ENCODE measurements at places on chromosomes 1 and 21.

- no peak for DNase-seq
These were observed 103.6 kb upstream of the COL6A1 start for GRCh38 chr21:45877821-45878469.

- DNase-seq, result no peak
These were observed 308.0 kb downstream of the MATN1 start for GRCh38 chr1:30415171-30415940.

DNA sequence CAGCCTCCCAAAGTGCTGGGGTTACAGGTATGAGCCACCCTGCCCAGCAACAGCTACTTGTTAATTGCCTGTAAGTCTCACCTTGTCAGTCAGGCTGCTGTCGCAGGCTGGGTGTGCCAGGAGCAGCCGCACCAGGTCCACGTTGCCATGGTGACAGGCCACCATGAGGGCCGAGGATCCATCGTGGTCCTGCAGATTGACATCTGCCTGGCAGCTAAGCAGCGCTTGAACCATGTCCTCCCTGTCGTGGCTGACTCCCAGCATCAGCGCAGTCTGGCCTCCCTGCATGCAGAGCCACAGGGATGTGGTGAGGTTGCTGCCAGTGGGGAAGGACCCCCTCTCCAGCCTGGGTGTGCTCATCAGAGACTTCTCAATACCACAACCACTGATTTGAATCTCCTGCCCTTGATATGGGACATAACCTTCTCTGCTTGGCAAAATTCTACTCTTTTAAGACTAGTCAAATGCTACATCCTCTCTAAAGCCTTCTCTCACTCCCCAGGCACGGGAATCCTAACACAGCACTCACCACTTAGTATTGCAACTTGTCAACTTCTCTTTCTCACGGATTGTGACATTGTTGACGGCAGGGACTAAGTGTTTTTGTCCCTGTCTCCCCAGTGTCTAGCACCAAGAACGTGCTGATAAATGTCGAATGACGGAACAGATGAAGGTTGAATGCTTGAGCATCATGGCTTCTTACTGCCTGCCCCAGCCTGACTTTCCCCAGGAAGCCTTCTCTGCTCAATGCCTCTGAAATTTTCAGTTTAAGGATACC is 52.9 kb downstream of the L1TD1 start:
- no peak for DNase-seq

- DNase-seq, result no peak
These were observed 733 bp downstream of the KDM5B start for GRCh38 chr1:202807451-202807925.

GRCh38 chr21:35346697-35347096 is 297.6 kb upstream of the RUNX1 start:
- no peak for DNase-seq

DNA sequence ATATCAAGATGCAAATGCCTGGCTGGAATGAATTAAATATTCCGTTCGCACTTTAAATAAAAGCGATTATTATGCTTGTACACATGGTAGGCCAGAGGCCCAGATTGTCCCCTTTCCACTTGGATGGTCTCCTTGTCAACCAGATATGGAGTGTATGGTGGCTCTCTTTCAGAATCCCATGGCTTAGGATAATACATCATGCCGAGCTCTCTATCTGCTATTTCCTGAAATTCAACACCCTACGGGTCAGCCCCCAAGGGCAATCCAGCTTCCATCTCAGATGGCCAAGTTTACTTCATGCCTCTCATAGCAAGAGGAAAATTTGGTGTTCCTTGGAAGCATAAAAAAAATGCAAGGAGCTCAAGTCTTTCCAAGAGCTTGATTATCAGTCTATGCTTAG is 25.4 kb upstream of the FMO1 start:
- no peak for DNase-seq

DNA sequence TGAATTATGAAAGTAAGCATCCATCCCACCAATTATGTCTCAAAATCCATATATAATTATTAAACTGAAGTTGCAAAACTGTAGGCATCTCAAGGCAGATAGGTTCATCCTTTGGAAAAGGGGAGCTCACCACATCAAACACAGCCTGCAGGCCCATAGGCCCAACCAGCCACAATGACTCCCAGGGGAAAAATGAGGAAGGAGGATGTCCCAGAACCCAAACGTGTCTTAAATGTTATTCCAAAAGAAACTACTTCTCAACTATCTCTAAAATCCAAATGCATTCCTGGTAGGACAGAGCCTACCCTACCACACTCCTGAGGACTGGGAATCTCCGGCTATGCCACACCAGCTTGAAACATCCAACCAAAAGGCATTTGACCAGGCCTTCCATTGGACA is 12.8 kb downstream of the TIAM1 start:
- DNase-seq, result no peak

DNA sequence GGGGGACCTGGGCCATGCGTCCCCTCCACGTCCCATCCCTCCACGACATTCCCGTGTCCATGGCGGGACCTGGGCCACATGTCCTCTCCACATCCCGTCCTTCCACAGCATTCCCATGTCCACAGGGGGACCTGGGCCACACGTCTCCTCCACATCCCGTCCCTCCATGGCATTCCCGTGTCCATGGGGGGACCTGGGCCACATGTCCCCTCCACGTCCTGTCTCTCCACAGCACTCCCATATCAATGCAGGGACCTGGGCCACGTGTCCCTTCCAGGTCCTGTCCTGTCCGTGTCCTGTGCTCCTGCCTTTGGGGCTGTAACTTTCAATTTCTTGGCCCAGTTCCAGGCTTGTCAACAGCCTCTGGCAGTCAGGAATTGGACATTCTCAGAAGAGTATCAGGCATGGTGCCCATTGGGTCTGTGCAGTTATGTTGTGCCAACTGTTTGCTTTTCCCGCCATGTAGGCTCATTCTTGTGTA is 47.1 kb downstream of the WNT9A start:
- no peak for DNase-seq

DNA sequence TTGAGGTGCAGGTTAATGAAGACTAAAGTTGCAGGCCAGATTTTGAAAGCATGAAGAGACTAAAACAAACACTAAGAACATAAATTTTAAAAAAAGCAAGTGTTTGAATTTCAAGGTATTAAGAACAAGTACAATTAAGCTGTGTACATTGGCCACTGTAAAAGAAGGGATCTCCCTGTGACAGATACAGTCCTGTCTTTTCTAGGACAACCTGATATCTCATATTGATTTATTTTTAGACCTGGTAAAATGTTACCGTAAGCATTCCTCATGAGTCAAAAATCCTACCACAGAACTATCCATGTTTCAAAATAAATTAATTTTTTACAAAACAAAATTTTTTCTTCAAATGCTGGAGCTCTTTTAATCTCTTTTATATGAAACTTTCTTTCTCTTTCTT is 39.4 kb downstream of the SLC22A15 start:
- no peak for DNase-seq

DNA sequence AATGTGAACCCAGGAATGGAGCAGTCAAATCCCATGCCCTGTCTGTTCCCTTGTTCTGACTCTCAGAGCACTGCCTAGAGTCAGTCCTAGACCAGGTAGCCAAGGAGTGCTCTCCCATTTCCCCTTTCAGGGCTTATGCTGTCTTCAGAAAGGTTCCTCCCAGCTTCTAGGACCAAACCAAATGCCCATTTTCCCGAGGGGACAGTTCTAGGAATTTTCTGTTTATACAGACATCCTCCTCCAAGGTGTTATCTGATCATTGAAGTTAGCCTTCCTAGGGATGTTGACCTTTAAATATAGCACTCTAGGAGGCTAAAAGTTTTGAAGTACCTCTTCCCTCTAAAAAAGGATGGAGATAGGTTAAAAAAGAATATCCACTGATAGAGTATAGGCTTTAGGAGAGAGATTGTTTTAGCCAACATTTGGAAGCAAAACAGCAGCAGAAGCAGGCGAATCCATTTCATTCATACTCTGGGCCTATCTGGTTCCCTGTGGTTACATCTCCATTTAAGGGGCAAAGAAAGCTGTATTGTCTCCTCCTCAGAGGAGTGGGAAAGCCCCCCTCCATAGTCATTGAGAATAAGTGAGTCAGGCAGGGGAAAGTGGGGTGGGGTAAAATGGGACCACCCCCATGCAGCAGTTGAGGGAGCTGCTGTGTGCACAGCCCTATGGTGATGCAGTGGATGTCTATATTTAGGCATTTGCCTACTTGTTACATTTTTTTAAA is 126.5 kb downstream of the SPATA46 start:
- DNase-seq, result no peak

DNA sequence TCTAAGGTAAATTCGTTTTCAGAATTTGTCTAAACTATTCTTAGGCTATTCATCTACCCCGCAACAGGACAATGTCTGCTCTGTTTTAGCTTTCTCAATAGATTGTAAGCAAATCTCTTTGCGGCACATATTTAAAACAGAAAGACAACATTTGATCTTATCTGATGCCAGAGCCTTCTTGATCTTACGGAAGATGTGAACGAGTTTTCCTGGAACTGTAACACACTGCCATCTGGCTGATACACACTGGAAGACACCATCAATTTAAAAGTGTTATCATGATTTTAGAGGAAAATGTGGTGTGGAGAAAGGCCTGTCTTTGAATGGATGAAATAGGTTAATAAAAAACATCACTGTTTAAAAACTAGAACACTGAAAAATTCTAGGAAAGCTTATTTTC is 36.1 kb downstream of the COA6 start:
- no peak for DNase-seq

DNA sequence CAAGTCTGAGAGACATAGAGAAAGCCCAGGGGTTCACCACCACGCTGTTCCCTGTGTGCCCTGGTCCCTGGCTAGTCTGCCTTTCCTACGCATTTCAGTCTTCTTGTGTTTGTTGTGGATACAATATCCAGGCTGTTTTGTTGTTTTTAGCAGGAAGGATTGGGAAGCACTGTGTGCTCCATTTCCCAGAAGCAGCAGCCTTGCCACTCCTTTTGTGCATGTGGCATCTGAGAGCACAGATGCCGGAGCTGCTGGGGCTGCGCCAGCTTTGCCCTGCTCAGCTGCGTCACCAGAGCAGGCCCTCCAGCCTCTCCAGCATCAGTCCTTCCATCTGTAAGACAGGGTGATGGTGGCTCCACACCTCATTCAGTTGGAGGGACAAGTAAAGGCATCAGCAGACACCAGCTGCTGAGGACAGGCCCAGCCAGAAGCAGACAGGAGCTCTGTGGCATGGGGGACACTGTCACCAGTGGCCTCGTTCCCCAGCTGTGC is 94.4 kb upstream of the COL6A1 start:
- no peak for DNase-seq

- no peak for DNase-seq
These were observed 12.8 kb downstream of the OTUD7B start for GRCh38 chr1:149997585-149998262.

DNA sequence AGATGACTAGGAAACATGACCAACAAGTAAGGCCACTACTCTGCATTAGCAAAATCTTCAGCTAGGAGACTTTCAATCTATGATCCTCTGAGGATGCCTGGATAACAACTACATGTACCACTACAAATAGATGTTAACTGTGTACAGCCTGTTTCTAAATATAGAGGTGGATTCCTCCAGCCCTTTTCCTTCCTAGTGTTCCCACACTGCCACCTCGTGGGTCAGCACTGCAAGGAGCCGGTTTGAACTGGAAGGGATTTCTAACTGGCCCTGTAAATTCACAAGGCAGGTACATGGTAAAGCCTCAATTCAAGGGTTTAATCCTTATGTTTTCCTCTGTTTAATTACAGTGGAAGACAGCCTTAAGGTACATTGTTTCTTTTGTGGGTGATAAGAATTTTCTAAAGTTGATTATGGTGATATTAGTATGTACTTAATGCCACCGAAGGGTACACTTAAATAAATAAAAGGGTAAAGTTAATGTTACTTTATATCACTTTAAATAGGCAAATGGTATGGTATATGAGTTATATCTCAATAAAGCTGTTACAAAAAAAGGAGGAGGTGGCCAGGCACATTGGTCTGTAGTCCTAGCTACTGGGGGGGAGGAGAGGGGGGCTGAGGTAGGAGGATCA is 14.4 kb downstream of the SMYD3 start:
- DNase-seq, result peak; percentile 35

DNA sequence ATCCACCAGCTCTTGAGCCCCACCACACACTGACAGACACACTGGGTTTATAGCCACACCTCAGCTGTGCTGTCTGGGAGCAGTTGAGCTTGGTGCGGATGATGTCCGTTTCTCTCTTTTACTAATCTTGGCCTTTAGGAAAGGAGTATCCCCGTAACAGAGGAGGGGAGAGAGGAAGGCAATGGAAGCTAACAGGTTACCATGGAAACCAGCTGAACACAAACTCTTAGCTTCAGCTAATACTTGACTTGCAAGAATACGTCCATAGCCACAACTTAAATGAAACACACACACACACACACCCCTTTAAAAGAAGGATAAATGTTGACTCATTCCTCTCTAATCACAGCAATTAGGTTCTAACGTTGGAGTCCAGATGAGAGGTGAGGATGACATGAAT is 28.0 kb upstream of the LRRN2 start:
- DNase-seq, result no peak

- DNase-seq, result no peak
These were observed 52.0 kb downstream of the ZNHIT6 start for GRCh38 chr1:85656256-85656655.

GRCh38 chr1:219121679-219122078 is 52.0 kb upstream of the LYPLAL1 start:
- DNase-seq, result no peak

DNA sequence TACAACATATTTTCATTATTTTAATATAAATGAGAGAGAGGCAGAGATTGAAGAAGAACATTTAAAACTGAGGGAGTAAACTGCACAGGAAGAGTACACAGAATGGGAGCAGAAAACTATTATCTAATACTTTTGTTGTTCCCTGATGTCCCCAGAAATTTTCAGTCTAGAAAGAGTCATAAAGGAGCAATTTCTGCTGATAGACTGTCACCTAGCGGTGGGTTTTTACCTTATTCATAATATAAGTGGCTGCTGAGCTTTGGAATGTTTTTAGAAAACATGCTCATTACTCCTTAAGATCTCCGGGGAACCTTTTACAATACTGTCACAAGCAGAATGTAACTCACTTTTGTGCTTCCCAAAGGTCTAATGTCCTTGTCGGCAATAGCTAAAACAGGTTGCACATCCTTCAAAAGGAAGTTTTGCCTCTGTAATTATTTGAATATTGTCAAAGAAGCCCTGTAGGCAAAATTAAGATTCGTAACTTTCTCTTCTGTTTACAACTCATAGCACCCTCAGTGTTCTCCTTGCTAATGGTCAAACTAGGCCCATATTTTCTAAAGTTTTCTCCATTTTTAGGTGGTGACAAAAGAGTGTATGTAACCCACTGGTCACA is 4.9 kb upstream of the NPL start:
- DNase-seq, result peak; percentile 19

- DNase-seq, result no peak
These were observed 40.4 kb downstream of the TRIM11 start for GRCh38 chr1:228366062-228366865.

GRCh38 chr21:44880405-44881197 is 7.1 kb upstream of the PTTG1IP start:
- peak; percentile 68 for DNase-seq

DNA sequence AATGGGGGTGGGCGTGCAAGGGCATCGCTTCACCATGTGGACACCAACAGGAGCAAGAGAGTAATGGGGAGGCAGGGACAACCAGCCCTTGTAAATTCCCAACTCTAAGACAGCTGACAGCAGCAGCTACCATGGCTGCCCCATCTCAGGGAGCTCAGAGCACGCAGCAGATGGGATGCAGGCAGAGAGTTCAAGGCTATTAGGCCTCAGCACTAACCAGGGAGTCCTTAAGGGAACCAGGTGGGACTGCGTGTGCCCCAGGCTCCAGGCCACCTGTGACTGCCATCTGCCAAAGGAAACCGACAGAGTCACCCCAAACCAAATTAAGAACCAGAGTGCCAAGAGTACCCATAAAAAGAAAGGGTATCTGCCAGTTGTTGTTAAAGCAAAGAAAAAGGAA is 33.7 kb upstream of the PRDM2 start:
- DNase-seq, result no peak

- DNase-seq, result no peak
These were observed 1.0 kb downstream of the ANGEL2 start for GRCh38 chr1:213014642-213015041.

All from foreskin keratinocyte (primary cell).